ENCODE measurements at places on chromosomes 7 and 10.

GRCh38 chr10:4383651-4384098 is 442.3 kb upstream of the AKR1E2 start:
- DNase-seq = no peak

GRCh38 chr10:115969591-115969990 is 303.4 kb downstream of the GFRA1 start:
- DNase-seq = no peak

DNA sequence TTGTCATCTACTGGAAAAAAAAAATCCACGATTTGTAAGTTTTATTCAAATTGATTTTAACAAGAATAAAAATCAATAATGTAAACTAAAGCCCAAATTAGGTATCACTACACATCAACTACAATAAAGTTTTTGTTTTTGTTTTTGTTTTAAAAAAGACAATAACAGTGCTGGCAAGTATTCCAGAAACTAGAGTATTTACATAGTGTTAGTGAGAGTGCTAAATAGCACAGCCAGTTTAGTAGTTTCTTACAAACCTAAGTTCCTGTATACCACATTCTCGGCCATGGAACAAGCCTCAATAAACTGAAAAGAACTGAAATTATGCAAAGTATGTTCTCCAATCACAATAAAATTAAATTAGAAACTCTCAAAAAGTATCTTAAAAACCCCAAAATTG is 8.1 kb downstream of the ARHGAP12 start:
- no peak for DNase-seq

DNA sequence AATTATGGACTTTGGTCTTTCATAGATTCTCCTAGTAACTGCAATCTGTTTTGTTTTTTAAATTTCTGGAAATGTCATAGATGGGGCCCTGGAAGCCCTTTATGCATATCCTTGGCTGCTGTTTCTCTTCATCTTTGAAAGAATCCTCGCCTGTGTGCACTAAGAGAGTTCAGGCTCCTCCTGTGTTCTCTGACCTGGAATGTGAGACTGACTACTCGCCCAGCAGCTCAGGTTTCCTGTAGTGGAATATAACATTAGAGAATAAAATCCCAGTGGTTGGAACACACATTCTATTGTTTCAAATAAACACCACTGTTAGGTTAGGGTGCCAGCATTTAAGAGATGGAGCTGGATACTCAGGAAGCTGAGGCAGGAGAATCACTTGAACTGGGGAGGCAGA is 56.3 kb downstream of the WDFY4 start:
- no peak for DNase-seq

GRCh38 chr7:73810998-73811360 is 19.8 kb upstream of the CLDN4 start:
- no peak for DNase-seq

GRCh38 chr10:74823791-74824183 is 2.6 kb upstream of the KAT6B start:
- no peak for DNase-seq

GRCh38 chr10:51462076-51462779 is 237.2 kb downstream of the CSTF2T start:
- no peak for DNase-seq

- DNase-seq = no peak
These were observed 41.0 kb upstream of the AMPH start for GRCh38 chr7:38671911-38672905.

DNA sequence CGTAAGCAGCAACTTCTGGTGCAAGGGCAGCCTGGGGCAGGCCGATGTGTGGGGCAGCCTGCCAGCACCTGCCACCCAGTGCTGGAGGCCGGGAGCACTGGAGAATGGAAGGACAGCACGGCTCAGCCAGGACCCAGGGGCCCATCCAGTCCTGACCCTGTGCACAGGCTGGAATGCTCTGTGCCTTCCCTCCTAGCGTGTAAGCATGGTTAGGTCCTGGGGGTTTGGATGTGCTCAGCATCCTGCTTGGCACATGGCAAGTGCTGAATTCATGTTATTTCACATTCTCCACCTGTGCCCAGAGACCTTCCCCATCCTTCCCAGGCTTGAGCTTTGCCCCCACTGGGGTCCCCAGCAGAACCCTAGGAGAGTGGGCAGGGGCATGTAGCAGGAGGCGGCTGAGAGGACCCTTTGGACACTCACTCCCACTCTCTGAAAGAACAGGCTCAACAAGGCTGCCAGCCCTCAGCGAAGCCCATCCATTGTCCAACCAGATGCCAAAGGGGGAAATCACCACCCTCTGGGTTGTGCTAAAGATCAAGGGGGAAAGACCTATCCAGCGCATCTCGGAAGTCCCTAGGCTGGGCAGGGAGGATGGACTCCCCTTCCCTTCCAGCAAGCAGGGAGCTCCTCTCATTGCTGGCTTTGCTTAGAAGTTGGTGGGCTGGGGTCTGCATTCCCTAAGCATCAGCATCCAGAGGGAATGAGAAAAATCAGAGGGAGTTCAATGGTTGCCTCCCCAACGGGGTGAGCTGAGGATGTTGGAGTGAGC is 29.7 kb downstream of the ANXA8 start:
- DNase-seq = no peak

GRCh38 chr7:110760341-110760740 is 330.6 kb upstream of the LRRN3 start:
- DNase-seq = no peak

DNA sequence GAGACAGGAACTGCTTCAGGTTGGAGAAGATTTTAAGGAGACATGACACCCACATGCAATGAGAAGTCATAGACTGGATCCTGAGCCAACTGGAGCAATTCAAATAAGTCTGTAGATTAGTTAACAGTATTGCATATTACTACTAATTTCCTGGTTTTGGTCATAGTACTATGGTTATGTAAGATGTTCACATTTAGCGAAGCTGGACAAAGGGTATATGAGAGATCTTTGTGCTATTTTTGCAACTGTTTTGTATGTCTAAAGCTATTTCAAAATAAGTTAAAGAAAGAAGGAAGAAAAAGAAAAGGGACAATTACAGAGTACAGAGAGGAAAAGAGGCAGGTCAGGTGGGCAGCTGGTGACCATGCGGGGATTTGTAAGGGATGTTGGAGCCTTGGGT is 116.5 kb upstream of the SVIL start:
- DNase-seq = no peak

DNA sequence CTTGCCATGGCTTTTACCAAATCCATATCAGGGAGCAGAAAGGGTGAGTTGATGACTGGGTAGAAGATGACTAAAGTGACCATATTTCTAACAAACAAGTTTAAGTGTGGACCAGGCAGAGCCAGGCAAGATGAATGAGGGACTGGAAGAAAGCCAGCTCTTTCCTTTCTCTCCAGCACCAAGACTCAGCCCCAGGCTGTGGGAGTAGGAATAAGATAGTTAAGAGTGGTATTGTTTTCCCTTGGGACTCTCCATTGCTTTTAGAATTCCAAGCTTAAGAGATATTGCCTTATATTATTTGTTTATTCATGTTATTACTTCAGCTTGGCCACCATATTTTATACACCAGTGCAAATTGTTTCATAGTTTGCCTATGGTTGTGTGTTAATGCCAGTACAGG is 28.8 kb upstream of the TSPAN33 start:
- DNase-seq = no peak

DNA sequence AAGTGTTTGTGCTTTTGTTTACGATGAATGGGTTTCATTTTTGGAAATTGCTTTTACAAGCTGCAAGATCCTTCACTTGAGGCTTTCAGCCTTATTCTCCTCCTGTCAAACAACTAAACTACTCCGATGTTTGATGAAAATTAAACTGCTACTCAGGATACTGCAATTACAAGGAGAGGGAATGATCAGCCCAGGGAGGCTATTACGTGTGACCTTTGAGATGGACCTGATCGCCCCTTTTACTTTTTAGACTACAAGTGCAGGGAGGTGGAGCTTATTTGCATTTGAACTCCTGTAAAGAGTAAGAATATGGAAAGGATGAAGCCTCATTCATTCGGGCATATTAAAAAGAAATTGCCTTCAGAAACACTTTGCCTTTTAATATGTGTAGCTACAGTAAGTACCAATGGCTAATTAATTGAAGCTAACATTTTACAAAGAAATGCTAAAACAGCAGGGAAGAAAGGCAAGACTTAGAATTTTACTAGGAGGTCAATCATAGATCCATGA is 219.1 kb downstream of the PHTF2 start:
- no peak for DNase-seq

DNA sequence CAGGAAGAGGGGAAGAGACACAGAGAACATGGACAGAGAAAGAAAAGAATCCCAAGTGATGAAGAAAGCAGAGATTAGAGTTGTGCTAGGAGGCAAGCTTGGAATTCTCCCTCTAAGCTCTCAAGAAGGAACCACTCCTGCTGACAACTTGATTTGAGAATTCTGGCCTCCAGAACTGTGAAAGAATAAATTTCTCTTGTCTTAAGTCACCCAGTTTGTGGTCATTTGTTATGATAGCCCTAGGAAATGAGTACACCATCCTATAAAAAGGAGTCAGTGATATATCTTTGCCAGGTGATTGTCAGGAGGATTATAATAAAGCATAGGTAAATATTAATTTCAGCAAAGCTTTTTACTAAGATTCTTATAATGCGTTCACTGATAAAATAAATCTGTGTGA is 82.7 kb upstream of the TFEC start:
- DNase-seq = no peak
